Stimulated activated naive CD8-positive, alpha-beta T cell treated with anti-CD3 and anti-CD28 coated beads, Interleukin-15, Interleukin-2, amounts not matched to agents 100 U/mL and 50 U/mL, for 24 hours (primary cell): ENCODE measurements at places on chromosomes 6 and 20.
A peak's percentile ranks its signal among the peaks of the same experiment; 100 is the strongest.

- no peak for DNase-seq
These were observed 258.2 kb downstream of the EYS start for GRCh38 chr6:65448866-65449265.

GRCh38 chr6:36244641-36245280 is 25.1 kb upstream of the PNPLA1 start:
- no peak for DNase-seq

DNA sequence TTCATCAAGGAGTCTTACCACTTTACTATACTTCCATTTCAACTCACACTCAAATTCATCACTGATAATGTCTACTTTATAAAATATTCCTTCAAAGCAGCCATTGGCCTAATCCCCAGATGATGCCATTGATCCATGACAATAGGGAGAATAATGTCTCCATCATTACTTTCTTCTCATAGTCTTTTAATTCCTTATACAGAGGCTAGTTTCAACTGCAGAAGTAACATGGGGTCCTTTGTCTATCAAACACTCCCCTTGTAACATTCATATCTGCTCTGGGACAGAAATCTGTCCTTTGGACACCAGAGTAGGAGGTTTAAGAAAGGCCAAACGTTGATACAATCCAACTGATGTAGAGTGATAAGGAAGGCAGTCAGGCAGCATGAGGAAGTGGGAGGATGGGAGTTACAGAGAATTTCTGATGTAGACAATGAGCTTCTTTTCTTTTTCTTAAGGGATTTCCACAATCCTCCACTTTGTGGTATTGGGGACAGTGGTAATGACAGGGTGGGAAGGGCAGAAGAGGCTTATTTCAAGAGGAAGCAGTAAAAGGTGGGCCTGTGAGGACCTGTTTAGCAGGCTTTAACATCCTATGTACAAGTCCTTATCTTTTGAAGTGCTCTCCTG is 18.9 kb upstream of the HLA-DOA start:
- DNase-seq, result no peak

DNA sequence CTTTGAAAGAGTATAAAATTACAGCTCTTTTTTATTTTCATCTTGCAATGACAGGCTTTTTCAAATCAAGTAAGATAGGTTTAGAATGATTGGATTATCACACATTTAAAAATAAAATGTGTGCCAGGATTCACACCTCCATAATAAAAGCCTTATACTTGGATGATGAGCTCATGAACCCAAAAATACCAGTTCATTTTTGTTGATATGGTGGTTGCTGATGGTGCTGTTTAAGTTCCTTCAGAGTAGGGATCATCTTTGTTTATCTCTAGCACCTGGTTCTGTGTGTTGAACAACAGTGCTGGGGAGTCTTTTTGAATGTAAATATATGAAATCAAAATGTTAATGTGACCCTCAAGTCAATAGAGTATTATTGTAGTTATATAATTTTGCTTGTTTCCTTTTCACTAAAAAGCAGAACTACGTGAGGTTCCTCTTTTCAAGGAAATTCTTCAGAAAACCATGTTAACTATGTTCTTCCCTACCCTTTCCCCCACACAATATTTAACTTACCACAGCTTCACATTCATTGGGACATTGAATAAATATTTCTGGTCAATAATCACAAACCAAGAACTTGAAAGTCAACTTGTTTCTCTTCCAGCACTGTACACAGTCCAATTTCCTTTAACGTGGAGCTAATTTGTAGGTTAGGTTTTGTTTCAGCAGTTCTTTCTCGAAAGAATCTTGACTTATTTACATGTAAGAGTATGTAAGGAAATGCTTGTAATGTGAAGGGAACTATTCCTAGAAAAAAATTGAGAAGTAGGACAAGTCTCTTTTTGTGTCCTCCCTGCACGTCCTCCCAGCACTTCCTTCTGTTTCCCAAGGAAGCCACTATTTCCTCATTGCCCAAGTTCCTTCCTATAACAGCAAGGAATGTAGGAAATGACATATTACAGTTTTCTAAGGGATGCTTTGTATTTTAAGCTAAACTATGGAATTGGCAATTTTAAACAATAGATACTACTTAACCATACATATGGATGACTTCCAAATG is 945.9 kb upstream of the CITED2 start:
- no peak for DNase-seq

DNA sequence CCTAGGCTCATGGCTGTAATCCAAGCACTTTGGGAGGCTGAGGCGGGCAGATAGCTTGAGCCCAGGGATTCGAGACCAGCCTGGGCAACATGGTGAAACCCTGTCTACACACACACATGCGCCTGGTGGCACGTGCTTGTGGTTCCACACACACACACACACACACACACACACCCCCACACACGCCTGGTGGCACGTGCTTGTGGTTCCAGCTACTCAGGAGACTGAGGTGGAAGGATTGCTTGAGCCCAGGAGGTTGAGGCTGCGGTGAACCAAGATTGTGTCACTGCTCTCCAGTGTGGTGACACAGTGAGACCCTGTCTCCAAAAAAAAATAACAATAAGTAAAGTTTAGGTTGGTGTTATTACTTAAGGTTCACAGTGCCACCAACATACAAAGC is 165.8 kb downstream of the ZFAND3 start:
- DNase-seq, result peak; percentile 61

GRCh38 chr6:121677571-121677970 is 242.1 kb downstream of the GJA1 start:
- DNase-seq, result no peak

DNA sequence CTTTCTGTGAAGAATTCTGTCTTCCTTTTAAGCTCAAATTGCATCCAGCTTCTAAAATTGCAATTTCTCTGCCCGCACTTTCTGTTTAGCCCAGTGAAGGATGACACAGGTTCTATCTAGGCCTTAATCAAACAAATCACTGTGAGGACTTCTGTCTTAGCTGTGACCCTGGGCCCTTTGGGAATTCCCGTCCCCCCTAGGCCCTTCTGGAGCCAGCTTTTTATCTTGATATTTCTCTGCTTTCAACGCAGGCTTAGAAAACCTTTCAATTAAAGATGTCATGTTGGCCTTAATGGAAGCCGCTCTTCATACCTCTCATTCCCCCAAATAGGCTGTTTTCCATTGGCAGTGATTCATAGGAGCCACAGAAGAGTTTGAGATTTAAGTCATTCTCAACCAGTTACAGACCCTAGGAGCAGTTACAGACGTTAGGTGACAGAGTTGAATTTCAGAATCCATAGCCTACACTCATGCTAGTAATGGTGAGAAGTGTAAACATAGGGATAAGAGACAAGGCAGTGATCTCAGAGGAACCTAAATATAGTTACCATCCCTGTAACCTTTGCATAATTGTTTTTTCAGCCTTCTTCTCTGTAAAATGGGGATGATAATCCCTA is 74.8 kb upstream of the FLRT3 start:
- no peak for DNase-seq

DNA sequence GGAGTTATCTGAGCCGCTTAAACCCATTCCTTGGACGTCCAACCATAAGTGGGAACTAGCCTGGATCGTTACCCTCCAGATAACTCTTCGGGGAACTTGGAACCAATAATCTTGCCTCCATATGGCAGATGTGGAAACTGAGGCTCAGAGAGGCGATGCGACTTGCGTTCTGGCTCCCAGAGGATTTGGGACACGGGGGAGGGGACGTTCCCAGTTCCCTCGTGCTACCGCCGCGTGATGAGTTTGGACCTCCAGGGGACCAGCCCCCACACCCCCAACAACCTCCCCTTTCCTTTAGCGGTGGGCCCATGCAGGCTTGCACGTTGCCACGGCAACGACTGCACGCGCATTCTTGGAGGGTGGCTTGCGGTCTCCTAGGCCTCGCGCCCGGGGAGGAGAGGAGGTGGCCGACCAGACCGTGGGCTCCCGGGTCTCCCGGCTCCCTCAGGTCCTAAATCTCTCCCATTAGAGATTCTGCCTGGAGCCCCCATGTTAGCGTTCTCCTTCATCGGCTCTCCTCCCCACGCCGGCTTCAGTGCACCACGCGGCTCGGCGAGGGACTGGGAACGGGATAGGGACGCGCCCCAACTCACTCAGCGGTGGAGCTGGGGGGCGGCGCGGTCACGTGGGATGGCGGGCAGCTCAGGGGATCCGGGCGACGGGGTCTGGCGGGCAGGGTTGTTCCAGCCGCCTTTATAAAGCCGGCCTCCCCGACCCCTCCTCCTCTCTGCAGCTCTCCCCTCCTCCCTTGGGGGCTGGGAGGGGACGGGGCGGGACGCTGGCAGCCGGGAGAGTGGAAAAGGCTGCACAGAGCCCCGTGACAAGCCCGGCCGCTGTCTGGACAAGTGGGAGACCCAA is at the start of gene PLTP:
Gene PLTP (minus strand): TSS at position 670 of the 858 bp plus-strand sequence. CDS start 703 bp downstream, outside the sequence.
- DNase-seq, result peak; percentile 57

- peak; percentile 39 for DNase-seq
These were observed 7.7 kb downstream of the NTSR1 start for GRCh38 chr20:62716198-62716940.

- DNase-seq, result no peak
These were observed 182.9 kb downstream of the PDE7B start for GRCh38 chr6:136034422-136034821.

GRCh38 chr6:125679128-125679527 is 70.3 kb upstream of the HEY2 start:
- DNase-seq, result no peak

GRCh38 chr6:49430866-49431265 is 32.2 kb downstream of the MMUT start:
- no peak for DNase-seq

DNA sequence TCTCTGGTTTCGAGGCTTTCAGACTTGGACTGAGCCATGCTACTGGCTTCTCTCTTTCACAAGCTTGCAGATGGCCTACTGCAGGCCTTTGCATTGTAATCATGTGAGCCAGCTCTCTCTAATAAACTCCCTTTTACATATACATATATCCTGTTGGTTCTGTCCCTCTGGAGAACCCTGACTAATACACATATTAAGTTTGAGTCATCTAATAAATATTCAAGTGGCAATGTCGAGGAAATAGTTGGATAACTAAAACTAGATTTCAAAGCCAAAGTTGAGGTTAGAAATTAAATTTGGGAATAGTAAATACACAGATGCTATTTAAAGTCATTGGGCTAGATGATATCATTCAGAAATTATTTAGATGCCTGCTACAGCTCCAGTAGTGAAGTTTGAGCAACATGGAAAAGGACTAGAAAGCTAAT is 1343.4 kb downstream of the GRIK2 start:
- no peak for DNase-seq

- no peak for DNase-seq
These were observed 39.4 kb downstream of the RREB1 start for GRCh38 chr6:7147051-7147671.

DNA sequence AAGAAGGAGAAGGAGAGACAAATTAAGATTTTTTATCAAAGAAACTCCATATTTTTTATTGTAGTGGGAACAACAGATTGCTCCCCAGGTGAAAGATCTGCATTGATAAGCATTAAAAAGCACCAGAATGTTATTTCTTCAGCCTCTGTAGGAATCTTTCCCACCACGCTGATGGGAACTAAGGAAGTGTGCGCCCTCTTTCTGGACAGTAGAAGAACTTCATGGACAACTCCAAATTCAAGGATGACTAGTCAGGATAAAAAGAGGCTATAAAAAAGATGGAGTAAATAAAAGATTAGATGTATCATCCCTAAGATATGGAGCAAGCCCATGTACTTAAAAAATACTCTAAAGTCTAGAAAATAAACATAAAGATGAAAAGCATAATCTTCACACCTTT is 45.8 kb upstream of the PAK5 start:
- no peak for DNase-seq
